ENCODE measurements at places on chromosomes 5 and 9.

DNA sequence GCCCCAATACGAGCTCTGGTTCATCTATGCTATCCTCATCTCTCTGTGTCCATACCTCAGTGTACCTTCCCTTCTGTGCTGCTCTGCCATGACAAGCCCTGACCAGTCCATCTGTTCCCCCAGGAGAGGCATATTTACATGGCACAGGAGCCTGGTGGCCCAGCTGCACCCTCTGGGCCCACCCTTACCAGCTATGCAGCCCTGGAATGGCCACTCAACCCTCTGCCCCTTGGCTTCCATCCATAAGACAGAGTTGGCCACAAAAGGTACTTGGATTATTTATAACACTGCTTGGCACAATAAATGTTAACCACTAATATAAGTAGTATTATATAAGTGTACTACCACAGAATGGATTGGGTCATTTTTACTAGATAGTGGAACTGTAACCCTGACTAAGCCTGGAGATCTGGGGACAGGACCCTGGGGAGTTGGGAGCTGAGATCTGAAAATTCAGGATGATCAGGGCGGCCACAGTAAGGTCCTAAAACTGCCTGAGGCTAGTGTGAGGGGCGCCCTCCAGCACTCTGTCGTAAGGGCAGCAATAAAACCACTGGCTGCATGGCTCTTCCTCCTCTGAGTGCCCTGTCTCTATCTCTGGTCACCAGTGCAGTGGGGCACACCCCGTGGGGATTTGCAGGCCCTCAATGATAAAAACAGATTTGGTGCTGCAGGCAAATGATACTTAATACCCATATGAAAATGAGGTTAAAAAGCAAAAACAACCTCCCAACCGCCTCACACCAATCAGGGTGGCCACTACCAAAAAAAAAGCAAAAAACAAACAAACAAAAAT is 65.8 kb downstream of the SEMA4D start:
- DNase-seq: no peak

- no peak for DNase-seq
Observed at GRCh38 chr5:136308212-136308795, 57.0 kb downstream of the TRPC7 start.

DNA sequence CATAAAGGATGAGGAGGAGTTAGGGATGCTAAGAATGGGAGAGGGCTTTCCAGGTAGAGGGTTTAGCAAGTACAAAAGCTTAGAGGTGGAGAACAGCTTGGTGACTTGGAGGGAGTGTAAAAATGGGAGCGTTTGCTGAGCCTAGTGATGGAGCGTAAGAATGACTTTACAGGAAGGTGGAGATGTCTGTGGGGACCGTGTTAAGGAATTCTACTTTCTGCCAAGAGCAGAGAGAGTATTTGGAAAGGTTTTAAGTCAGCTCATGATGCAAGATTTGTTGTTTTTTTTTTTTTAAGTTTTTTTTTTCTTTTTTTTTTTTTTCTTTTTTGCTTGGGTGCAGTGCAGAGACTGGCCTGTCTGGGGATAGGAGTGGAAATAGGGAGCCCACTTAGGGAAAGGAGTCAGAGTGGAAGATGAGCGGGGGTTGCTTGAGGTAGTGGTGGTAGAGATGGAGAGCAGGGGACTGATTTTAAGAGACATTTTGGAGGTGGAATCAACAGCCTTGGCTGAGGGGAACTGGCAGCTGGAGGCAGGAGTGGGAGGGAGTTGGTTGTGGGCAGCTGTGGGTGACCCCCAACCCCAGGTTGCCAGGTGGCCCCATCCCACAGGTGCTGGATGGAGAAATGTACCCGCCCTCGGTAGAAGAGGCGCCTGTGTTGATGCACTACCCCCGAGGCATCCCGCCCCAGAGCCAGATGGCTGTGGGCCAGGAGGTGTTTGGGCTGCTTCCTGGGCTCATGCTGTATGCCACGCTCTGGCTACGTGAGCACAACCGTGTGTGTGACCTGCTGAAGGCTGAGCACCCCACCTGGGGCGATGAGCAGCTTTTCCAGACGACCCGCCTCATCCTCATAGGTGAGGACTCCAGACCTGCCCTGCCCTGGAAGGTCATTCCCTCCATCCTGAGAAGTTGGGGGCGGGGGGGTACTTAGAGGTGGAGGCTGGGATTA is 12.4 kb downstream of the PTGS1 start:
- no peak for DNase-seq

DNA sequence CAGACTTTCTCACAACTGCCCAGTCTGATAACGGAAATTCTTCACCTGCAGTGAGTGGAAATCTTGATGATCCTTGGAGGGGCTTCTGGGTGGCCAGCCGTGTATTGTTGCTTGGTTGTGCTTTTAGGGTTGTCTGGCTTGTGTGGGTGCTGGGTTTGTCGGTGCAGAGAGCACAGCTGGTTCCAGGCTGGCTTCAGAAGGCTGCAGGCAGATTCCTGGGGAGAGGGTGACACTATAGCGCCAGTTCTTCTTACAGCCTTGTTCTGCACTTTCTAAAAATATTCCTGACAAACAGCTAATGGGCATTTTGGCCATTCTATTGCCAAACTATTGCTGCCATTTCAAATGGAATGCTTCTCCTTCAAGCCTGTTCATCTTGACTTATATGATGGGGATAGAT is 99.3 kb downstream of the PDZD2 start:
- DNase-seq: no peak

GRCh38 chr5:120808135-120808534 is 344.0 kb downstream of the PRR16 start:
- no peak for DNase-seq

- no peak for DNase-seq
Observed at GRCh38 chr5:10192309-10192708, 57.4 kb downstream of the ATPSCKMT start.

DNA sequence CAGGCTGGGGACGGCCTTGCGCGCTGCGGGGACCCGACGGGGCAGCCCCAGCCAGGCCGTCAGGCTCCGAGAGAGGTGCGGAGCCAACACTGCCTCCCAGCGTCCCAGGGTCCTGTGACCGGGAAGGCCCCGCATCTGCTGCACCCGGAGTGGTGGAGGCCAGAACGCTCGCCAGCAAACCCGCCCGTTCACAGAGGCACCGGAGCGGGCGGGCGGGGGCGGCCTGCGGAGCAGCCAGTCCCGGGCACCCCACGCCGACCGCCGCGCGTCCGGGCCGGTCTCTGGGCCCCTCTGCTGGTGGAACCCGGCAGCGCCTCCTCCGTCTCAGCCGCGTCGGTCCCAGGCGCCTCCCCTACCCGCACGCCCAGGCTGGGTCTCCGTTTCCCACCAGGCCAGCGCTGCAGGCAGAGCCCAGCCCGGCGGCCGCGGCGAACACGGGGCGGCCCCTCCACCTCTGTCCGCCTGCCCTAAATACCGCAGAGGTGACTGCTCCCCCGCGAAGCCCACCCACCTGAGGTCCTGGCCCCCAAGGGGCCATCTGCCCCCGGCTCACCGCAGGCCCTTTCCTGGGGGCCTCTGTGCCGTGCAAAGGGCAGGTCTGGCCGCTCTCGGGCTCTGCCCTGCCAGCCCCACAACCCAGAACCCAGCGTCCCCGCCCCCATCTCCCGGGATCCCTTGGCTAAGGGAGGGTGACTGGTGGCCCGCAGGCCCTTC is 15.9 kb downstream of the EXD3 start:
- DNase-seq: peak; percentile 67

GRCh38 chr9:34665067-34665380 is 2.6 kb upstream of the CCL27 start:
- DNase-seq: no peak

- no peak for DNase-seq
Observed at GRCh38 chr9:127418037-127418471, 6.1 kb upstream of the ZNF79 start.

- DNase-seq: no peak
Observed at GRCh38 chr9:114834386-114834785, 28.5 kb upstream of the TNFSF15 start.

GRCh38 chr5:40198736-40199135 is 481.0 kb upstream of the PTGER4 start:
- DNase-seq: no peak

- DNase-seq: no peak
Observed at GRCh38 chr9:116181853-116182610, 28.4 kb downstream of the PAPPA start.

DNA sequence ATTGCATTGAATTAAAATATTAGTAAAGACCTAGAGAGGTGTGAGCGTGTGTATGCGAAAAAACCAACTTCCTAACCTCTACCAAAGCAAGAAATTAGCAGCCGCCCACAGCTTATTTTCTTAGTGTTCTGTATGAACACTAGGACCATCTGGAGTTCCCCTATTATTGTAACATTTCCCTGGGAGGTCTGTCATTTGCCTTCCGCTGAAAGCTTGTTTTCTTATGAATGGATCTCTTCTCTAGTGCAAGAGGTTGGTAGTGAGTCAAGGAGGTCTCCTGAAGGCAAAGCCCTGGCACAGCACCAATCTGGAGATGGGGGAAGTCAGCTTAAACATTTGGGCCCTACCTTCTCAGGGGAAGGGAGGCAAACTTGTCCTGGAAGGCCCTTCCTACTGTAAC is 10.8 kb downstream of the TNFSF8 start:
- no peak for DNase-seq

GRCh38 chr5:112061666-112062065 is 304.7 kb upstream of the NREP start:
- DNase-seq: no peak

DNA sequence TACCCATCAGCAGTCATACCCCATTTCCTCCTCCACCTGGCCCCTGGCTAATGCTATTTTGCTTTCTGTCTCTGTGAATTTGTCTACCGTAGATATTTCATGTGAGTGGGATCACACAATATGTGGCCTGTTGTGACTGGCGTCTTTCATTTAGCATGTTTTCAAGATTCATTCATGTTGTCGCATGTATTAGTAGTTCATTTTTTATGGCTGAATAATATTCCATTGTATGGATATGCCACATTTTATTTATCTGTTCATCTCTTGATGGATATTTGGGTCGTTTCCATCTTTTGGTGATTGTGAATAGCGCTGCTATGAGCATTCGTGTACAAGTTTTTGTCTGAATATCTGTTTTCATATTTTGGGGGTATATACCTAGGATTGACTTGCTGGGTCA is 33.9 kb downstream of the PSD2 start:
- no peak for DNase-seq

- DNase-seq: no peak
Observed at GRCh38 chr5:173862047-173862477, 26.1 kb upstream of the CPEB4 start.

- DNase-seq: no peak
Observed at GRCh38 chr5:119276978-119277377, 78.8 kb upstream of the TNFAIP8 start.

DNA sequence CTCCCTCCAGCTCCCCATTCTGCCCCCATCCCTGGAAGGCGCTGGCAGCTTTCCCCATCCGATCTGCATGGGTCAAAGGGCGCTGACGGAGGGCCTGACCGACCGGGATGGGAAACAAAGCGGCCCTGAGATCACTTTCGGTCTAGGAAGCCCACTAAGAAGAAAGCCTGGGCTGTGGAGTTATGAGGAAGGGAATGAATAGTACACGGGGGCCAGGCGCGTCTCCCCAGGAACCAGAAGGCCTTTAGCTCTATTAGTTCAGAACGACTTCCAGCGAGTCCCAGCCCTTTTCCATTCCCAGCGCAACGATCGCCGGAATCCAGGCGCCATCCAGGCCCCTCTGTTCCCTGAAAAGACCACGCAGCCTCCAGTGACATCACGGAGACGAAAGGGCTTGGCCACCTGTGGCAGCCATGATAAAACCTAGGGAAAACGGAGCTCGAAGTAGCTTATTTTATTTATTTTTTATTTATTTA is 70.1 kb upstream of the CCDC180 start:
- no peak for DNase-seq

DNA sequence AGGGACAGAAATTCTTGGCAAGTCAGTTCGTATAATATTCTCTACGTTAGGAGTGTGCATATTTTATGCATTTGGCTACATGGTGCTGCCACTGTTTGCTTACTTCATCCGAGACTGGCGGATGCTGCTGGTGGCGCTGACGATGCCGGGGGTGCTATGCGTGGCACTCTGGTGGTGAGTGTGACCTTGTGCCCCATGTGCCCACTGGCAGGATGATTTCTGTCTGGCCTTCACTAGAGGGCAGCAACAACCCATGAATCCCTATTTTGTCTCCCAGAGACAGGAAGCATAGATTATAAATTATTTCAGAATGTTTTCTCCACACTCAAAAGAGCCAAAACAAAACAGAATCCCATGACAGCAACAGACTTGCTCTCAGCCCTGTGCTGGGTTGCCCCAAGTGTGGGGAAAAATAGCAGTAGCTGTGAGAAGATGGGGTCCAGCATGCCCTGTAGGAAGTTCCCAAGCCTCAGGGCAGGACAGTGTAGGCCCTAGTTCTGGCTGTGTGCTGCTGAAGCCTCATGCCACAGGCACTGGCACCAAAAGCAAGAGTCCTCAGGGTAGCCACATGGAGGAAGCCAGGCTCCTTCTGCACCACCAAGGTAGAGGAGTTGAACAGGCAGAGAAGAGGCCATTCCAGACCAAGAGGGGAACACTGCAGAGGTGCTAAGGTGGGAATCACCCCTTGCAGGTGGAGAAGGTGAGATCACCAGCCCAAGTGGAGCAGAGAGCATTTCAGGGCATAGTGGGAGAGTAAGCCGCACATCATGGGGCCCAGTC is 16.0 kb downstream of the SLC22A5 start:
- no peak for DNase-seq

- DNase-seq: no peak
Observed at GRCh38 chr5:149251546-149251945, 20.1 kb upstream of the AFAP1L1 start.

DNA sequence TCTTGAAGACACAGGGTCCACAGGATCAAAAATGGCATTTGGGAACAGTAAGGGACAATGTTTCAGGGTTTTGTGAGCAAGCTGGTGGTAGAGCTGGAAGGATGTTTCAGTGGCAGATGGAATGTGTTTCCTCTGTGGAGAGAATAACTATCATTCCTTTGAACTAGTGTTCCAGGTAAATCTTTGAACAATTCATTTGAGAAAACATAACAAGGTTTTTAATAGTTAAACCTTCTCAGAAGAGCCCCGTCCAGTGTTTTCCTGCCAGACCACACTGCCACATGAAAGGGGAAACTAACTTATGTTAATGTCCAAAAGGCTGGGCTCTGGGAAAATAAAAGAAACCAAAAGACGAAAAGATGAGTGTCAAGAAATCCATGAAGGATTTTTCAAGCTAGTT is 207.0 kb upstream of the ZNF462 start:
- no peak for DNase-seq

DNA sequence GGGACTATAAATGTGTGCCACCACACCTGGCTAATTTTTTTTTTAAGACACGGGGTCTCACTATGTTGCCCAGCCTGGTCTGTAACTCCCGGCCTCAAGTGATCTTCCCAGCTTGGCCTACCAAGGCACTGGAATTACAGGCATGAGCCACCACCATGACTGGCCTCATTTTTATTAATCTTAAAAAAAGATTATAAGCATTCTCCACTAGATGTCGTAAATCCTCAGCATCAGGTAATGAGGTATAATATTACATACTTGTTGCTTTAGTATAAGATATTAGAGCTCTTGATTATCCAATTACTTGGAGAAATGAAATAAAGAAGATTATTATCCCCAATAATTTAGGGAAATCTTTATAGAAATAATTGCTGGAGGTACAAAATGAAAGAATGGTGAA is 78.2 kb upstream of the HTR1A start:
- no peak for DNase-seq

All from renal pelvis (tissue), 12 donors.